D721Med (cell line): ENCODE measurements at places on chromosomes 7 and 10.

DNA sequence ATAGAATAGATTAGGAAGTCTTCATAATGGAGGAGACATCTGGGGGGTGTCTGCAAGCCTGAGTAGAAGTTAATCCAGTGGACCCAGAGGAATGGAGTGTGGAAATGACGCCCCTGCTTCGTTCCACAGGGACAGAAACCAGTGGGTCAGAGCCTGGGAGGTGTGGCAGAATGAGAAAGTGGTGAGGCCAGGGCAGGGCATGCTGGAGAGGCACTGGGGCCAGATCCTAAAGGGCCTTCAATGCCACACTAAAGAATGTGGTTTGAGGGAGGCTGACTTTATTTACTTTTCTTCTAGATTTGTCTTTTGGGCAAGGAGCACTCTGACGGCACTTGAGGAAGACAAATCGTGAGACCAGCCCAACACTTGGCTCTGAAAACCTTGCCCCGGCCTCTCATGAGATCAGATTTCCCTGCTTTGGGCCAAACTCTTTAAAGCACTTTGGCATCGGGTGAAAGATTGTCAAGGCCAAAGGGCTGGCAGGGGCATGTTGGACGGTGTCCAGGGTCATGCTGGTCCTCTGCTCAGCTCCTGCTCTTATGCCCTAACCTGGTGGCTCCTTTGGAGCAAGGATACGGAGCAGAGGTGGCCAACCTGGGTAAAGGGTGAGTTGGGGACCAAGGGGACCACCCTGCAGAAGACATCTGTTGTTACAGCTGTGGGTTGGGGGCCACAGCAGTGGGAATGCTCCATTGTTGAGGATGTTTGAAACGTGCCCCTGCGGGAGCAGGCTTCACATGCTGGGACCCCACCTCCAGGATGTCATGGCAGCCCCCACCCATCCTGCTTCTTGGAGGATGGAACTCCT lies 157.0 kb upstream of the ZMIZ1 start:
- DNase-seq = no peak

DNA sequence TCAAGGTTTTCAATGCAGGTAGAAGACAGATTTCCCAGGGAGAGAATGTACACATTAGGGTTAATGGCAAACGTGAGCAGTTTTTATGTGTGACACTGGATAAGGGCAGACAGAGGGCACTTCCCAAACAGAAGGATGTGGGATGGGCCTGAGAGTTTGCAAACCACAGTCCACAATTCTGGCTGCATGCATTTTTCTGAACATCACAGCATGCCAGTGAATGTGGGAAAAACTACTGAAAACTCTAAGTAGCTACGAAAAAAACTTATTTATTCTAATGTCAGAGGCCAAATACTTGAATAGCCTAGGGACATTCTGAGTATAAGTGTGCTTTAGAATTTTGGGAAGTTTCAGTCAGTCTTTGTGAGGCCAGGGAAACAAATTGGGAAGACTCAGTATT lies 145.9 kb downstream of the NRCAM start:
- DNase-seq = no peak

DNA sequence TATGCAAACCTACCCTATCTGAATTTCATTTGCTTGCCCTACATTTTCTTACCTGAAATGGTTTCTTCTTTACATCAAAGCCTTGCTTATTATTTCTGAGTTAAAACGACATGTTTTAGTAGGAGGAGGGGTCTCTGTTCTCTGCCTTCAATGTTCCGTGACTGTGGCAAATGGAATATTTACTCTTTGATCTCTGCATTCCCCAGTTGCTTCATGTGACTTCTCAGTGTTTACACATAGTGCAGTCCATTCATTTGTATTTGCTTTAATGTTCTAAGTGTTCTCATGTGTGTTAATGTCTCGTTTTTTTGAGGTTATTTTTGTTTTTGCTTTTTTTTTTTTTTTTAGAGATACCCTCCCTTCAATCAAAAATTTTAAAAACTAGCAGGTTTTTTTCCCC lies 75.8 kb downstream of the GNAI1 start:
- no peak for DNase-seq

GRCh38 chr10:44856696-44857095 lies 54.4 kb upstream of the TMEM72 start:
- DNase-seq = no peak

- DNase-seq = no peak
These were observed 24.6 kb upstream of the IMMP2L start for GRCh38 chr7:111586711-111587409.

DNA sequence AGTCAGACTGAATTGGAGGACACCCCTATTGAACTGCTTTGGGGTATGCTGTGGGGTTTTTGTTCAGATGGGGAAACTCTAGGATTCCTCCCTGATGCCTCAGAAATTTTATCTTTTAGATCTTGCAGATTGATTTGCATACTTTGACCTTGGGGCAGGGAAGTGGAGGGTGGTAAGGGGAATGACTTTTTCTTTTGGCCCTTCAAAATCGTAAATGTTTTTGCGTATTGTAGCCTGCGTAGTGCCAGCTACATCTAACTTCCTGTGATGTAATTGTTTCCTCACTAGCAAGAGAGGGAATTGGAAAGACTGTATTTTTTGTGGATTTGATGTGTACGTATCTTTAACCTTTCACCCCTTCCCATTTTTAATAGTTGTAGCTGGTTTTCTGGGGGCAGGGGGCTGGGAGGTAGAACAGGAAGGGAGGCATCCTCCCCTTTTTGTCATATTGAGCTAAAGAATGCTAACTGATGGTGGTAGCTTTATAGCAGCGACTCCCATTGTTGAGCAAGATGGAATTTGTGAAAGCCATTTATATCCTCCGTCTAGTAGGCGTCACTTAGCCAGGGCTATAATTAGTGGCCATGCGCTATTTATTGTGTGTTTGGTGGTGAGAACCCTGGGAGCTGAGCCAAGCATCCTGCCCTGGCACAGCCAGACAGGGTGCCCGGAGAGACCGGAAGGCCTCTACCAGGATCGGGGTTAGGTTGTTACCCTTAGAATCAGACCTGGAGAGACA lies 11.3 kb downstream of the DUSP5 start:
- DNase-seq = no peak

GRCh38 chr10:111532139-111532538 lies 455.3 kb downstream of the ADRA2A start:
- no peak for DNase-seq

GRCh38 chr10:89389254-89389653 lies 3.2 kb upstream of the IFIT1 start:
- no peak for DNase-seq
